EH (cell line): ENCODE measurements at places on chromosomes 6 and 20.

- peak; percentile 64 for DNase-seq
Measured at GRCh38 chr20:8790442-8791074, 278.3 kb upstream of the PLCB4 start.

GRCh38 chr20:14235355-14235754 lies 102.1 kb downstream of the FLRT3 start:
- peak; percentile 88 for DNase-seq

DNA sequence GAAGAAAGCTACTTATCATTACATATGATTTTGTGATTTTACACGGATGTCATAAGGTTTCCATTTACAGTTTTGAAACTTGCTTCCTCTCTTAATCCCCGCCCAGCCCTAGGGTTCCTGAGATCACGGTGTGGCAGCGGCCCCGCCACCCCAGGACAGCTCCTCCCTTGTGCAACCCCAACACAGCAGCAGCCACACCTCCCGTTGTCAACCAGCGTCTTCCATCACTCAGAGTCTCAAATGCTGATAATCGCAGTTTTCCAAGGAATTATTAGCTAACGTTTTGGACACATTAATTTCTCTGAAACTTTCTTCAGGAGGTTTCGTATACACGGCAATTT lies 204.8 kb downstream of the THBS2 start:
- no peak for DNase-seq

GRCh38 chr20:1775117-1775516 lies 117.5 kb upstream of the SIRPG start:
- peak; percentile 55 for DNase-seq

- DNase-seq: no peak
Measured at GRCh38 chr6:116842459-116842858, 13.6 kb upstream of the GPRC6A start.

DNA sequence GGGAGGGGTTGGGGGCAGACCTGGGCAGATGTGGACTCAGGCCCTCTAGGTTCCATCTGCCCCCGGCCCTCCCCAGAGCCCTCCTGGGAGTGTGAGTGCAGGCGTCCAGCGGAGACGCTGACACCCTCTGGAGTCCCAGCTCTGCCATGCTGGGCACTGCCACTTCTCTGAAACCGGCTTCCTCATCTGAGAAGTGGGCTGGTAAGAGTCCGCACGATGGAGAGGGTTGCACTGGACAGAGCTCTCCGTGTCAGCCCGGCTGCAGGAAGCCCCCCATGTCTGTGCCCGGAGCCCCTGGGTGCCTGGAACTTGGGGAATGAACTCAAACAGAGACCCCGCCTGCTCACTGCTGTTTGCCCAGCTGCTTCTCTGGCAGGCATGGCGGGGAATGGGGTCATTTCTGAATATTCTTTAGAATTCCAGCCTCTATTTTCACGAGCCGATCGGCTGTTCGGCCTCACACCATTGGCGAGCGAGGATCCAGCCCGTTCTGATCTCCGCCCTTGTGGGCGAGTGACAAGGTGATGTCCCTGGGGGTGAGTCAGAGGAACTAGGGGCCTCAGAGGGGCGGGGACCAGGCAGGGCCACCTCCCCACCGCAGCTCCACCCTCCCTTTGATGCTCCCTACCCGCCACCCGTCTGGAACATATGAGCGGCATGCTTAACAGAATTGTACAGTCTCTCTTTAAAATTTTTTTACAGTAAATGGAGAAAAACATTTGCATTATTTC lies 47.8 kb upstream of the GATA5 start:
- DNase-seq: no peak

GRCh38 chr6:84639396-84639795 lies 125.0 kb downstream of the TBX18 start:
- DNase-seq: peak; percentile 76

GRCh38 chr6:108200631-108201030 lies 34.8 kb downstream of the NR2E1 start:
- DNase-seq: peak; percentile 68

- DNase-seq: no peak
Measured at GRCh38 chr6:4797587-4797986, 21.4 kb downstream of the CDYL start.

- DNase-seq: peak; percentile 75
Measured at GRCh38 chr6:19153270-19153980, 683.7 kb upstream of the ID4 start.

GRCh38 chr20:48180618-48181017 lies 395.3 kb upstream of the SULF2 start:
- DNase-seq: peak; percentile 19
